ENCODE measurements at places on chromosomes 7 and 10.

- no peak for DNase-seq
Measured at GRCh38 chr10:33886299-33886698, 551.8 kb upstream of the NRP1 start.

- no peak for DNase-seq
Measured at GRCh38 chr10:114131094-114131493, 42.9 kb downstream of the CCDC186 start.

GRCh38 chr7:88942815-88943501, 147.4 kb upstream of the TEX47 start:
- no peak for DNase-seq

DNA sequence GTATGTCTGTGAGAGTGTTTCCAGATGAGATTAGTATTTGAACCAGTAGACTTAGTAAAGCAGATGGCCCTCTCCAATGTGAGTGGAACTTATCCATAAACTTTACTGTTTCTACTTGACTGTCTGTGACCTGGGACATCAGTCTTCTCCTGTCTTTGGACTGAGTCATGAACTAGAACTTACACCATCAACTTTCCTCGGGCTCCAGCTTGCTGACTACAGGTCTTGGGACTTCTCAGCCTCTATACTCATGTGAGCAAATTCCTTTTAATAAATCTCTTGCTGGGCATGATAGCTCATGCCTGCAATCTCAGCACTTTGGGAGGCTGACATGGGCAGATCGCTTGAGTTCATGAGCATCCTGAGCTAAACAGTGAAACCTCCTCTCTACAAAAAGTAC, 25.7 kb upstream of the WAPL start:
- no peak for DNase-seq

DNA sequence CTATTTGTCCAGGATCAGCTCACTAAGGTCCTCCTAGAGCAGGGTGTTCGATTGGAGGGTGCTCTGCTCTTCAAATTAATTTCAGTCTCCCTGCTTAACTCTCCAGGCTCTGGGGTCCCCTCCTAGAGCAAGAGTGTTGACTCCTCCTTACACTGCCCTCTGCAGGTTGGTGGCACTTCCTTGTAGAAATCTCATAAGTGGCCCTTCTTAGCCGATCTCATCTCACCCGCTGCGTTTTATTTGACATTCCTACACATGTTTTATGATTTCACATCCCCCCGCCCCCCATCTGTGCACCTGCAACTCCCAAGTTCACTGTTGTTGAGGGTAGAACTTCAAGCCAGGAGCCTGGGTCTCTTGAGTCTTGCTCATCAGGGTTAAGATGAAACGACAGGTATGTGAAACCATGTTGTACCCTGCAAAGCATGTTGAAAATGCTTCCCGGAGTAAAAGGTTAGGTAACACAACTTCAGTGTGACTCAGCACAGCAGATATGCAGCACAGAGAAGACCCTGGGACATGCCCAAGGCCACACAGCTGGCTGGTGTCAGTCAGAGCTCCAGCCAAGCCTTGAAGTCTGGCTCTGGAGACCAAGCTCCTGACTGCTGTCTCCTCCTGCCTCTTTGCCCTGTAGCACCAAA, 171.2 kb downstream of the PRKAG2 start:
- DNase-seq, result peak; percentile 56

DNA sequence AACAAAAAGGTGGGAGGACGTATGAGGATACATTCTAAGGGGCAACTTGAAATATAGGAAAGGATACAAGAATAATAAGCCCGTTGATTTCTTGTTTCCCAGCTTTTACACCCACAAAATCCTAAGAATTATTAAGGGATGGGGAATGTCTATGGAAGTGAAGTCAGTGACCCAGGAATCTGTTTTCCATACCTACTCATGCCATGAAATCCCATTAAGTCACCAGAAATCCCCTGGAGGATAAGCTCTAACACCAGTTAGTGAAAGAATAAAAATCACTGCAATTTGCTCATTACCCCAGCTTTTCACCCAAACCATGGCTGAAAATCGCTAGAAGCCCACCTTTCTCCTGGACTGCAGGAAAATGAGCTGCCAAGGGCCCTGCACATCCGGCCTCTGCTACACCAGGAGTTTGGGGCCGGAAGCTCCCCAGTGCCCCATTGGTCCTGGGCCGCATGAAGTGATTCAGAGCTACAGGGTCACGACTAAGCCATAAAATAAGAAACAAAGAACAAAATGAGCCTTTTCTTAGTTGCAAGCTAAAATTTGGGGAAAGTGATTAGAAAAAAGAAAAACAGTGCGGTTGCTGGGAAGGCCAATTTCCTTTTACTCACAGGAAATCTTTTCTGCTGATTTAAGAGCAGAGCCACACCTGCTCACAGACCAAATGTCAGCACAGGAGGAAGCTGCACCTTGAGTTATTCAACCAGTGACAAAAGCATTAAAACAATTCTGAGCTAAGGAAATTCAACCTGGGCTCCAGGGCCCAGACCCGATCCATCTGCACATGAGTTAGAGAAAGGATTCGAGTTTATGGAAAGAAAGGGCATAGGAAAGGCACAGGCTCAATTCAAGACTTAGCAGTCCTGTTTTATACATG, 40.3 kb downstream of the HIPK2 start:
- peak; percentile 68 for DNase-seq
